ENCODE measurements at places on chromosomes 3 and 15.

GRCh38 chr3:193826159-193826795, 233.3 kb downstream of the OPA1 start:
- DNase-seq: no peak

- no peak for DNase-seq
Observed at GRCh38 chr3:67384016-67384415, 270.4 kb downstream of the SUCLG2 start.

- no peak for DNase-seq
Observed at GRCh38 chr3:184949251-184949965, 137.4 kb downstream of the VPS8 start.

GRCh38 chr15:96406701-96407100, 76.2 kb downstream of the NR2F2 start:
- DNase-seq: no peak

DNA sequence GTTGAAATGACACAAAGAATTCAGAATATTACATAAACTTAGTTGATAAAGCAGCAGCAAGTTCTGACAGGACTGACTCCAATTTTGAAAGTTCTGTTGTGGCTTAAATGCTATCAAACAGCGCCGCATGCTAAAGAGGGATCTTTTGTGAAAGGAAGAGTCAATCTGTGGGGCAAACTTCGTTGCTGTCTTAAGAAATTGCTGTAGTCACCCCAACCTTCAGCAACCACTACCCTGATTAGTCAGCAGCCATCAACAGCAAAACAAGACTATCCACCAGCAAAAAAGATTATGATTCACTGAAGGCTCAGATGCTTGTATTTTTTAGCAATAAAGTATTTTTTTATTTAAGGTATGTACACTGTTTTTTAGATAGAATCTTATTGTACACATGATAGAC, 14.2 kb downstream of the CRBN start:
- no peak for DNase-seq

- no peak for DNase-seq
Observed at GRCh38 chr15:43230640-43231115, 9.9 kb upstream of the EPB42 start.

GRCh38 chr3:41277790-41278465, 78.6 kb downstream of the CTNNB1 start:
- no peak for DNase-seq

- no peak for DNase-seq
Observed at GRCh38 chr3:52144796-52145735, 9.2 kb downstream of the POC1A start.

Data from T-helper 1 cell (primary cell).